ENCODE measurements at places on chromosomes 3 and 15.

DNA sequence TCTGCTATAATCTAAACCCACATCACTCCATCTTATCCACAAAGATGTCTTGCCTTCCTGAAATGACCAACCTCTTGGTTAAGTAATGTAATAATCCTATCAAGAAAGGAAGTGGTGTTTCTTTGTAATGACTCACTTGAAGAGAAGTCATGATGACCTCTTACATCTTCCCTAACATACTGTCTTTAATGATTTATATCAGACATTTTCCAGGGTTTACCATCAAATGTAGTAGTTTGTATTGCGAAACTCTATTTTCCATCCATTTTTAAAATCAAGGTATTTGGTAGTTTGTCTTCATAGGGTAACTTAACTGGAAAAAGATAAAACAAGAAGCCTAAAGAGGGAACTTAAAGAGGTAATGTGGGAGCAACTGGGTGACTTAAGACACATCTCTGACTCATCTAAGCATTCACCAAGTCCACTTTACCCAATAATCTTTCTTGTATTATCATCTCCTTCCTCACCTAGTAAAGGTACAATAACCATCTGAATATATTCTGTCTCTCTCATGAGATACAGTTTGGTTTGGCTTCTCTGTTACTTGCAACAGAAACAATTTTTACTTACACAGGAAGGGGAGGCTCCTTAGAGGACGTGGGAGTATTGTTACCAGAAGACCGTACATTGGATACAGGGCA, 5.7 kb upstream of the MAPK6 start:
- no peak overlapping the region for H3K4me3 ChIP-seq
- DNase-seq: no peak
- H3K27me3 ChIP-seq: no peaks in the 10 kb centered on the region
- H3K27ac ChIP-seq: no peak overlapping the region
- no peaks in the 10 kb centered on the region for H3K36me3 ChIP-seq

DNA sequence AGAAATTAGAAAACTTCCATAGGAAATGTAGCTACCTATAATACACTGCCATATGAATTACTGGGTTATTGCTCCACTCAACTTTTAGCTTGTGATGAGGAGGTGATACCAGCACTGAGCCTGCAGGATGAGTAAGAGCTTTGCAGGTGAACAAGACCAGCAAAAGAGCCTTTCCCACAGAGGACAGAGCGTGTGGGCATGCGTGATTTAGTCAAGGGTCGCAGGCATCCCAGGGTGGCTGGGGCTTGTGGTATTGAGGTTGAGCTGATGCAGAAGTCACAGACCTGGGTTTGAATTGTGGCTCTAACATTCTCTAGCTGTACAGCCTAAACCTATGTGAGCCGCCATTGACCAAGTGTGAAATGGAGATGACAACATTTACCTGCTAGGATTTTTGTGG, 5.6 kb downstream of the NRROS start:
- H3K4me3 ChIP-seq: no peak overlapping the region
- no peaks in the 10 kb centered on the region for H3K4me1 ChIP-seq
- no peaks in the 10 kb centered on the region for H3K36me3 ChIP-seq
- H3K27ac ChIP-seq: no peak overlapping the region
- DNase-seq: no peak
- peaks cover 2% of the 10 kb centered on the region for H3K27me3 ChIP-seq

- no peaks in the 10 kb centered on the region for H3K36me3 ChIP-seq
- no peak overlapping the region for H3K4me3 ChIP-seq
- H3K4me1 ChIP-seq: peaks cover 4% of the 10 kb centered on the region
- H3K27ac ChIP-seq: peak overlapping the region; percentile 71
Measured at GRCh38 chr15:32886459-32886858, 168.7 kb downstream of the GREM1 start.

GRCh38 chr3:128573707-128574162, 76.9 kb downstream of the RPN1 start:
- H3K4me1 ChIP-seq: no peaks in the 10 kb centered on the region
- no peak overlapping the region for H3K27ac ChIP-seq
- H3K36me3 ChIP-seq: no peaks in the 10 kb centered on the region
- H3K4me3 ChIP-seq: no peak overlapping the region
- DNase-seq: no peak
- H3K27me3 ChIP-seq: no peaks in the 10 kb centered on the region

DNA sequence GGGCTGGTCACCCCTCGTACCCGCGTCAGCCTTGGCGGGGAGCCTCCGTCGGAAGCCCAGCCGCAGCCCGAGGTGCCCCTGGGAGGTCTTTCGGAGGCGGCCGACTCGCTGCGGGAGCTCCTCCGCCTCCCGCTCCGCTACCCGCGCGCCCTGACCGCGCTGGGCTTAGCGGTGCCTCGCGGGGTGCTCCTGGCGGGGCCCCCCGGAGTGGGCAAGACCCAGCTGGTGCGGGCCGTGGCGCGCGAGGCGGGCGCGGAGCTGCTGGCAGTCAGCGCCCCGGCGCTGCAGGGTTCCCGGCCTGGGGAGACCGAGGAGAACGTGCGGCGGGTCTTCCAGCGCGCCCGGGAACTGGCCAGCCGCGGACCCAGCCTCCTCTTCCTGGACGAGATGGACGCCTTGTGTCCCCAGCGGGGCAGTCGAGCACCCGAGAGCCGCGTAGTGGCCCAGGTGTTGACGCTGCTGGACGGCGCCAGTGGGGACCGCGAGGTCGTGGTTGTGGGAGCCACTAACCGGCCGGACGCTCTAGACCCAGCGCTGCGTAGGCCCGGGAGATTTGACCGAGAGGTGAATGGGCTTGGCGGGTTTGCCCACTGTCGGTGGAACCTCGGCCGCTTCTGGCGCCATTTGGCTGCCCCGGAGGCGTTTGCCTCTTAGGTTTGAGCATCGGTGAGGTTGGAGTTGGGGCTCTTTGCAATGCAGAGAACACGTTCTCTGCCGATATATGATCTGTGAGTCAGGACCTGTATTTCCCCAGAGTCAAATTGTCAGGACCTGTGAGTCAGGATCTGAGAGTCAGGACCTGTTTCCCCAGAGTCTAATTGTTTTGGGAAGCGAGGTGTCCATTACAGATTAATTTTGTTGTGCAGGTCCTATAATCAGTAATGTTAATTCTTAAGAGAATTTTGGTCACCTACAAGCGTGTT, 24.9 kb upstream of the GATM start:
- H3K36me3 ChIP-seq: peaks cover 23% of the 10 kb centered on the region
- DNase-seq: no peak
- H3K4me3 ChIP-seq: peak overlapping the region; percentile 94
- peaks cover 18% of the 10 kb centered on the region for H3K4me1 ChIP-seq
